ENCODE measurements at places on chromosomes 5 and 9. TPM values are rescaled to one million over a fixed set of nuclear protein-coding genes. Genes with fewer than 3 reads are reported as not detected.

SLC6A19 gene
- total RNA-seq = not detected

PCDHB8 gene
- 0.34 TPM for total RNA-seq

APBB3 gene
- total RNA-seq = 9.6 TPM

HDAC3 gene
- 39.7 TPM for total RNA-seq

KCNV2 gene
- total RNA-seq = not detected

CNTFR gene
- 1.1 TPM for total RNA-seq

C9 gene
- total RNA-seq = not detected

NTRK2 gene
- 1.5 TPM for total RNA-seq

COL5A1 gene
- 92.6 TPM for total RNA-seq

KIF24 gene
- total RNA-seq = 1.2 TPM

NPR3 gene
- 0.13 TPM for total RNA-seq

DNA sequence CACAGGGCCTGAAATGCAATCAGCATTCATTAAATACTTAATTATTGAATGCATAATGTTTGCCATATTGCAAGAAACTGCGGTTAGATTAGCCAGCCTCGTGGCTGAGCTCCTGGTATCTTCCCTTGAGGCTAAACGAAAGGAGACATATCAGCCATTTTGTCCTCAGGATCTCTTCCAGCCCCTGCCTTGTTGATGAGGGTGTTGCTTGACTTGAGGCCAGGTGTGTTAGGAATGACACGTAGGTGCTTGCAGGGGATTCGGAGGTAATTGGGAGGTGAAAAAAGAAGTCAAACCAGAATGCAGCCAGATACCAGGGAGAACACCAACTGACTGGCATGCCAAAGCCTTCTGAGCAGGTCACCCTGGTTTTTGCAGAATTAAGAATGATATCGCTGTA lies 12.5 kb downstream of the SH3RF2 start:
- DNase-seq = no peak

DNA sequence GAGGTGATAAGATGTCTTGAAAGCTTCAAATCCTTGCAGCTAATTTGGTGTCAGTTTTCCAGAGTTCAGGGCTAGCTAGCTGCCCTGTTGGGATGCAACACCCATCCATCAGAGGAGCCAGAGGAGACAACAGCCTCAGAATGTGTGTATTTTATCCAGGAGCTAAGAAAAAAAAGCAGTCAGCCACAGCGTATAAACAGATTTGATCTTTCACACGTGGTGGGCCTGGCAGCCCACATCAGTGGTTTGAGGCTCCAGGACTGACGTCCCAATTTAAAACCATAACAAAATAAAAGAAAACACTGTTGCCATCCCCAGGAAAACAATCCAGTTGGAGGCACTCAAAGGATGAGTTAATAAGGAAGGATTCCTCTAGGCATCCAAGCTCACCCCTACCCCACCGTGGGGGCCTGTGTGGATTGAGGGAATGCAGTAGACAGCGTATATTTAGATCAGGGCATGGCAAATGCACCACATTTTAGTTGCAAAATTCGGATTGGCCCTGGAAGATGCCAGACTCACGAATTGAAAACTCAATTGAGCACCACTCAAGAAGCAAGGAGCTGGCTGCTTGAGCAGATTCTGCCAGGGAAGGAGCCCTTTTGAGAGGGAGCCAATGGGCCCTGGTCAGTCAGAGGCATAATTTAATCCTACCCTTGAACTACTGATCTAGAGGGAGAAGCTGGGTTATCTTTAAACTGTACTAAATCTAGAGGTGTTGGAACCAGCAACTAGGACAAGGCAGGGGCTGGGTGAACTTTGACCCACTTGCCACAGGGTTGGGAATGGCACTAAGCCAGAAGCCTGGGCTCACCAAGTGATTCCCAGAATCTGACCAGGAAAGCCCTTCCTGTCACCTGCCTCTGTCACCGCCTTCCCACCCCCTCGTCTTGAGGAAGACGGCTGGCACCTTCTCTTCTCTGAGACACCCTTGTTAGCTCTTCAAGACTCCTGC lies 17.5 kb downstream of the ADRA1B start:
- DNase-seq = no peak

GRCh38 chr9:26310294-26310693 lies 582.3 kb downstream of the CAAP1 start:
- peak; percentile 62 for DNase-seq

GRCh38 chr9:133067813-133068212 lies 6.0 kb downstream of the CEL start:
- no peak for DNase-seq

DNA sequence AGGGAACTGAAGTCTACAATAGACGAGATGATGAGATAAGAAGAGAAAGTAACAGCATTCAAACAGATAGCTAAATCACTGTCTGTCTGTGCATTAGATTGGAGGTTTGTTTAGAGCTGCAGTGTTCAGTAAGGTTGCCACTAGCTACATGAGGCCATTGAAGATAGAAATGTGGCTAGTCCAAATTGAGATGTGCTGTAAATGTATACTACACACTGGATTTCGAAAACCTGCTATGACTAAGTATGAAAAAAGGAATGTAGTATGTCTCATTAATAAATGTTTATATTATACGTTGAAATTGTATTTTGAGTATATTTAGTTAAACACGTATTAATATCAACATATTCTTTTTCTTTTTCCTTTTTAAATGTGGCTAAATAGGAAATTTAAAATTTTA lies 142.1 kb downstream of the XRCC4 start:
- DNase-seq = no peak

DNA sequence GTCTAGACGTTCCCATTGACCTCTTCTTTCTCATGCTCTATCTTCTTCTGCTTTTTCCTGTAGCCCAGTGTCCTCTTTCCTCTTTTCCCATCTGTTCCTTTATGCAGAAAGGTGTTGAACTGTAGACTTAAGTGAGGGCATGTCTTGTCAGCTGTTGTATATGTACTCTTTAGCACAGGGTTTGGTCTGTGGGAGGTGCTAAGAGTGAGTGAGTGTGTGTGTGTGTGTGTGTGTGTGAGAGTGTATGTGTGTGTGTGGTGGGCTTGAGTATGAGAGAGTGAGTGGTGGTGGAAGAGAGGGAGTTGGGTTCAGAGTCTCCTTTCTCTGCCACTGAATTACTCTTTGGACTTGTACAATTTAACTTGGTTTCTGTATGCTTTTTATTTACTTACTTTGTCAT lies 10.3 kb upstream of the ROPN1L start:
- DNase-seq = no peak

DNA sequence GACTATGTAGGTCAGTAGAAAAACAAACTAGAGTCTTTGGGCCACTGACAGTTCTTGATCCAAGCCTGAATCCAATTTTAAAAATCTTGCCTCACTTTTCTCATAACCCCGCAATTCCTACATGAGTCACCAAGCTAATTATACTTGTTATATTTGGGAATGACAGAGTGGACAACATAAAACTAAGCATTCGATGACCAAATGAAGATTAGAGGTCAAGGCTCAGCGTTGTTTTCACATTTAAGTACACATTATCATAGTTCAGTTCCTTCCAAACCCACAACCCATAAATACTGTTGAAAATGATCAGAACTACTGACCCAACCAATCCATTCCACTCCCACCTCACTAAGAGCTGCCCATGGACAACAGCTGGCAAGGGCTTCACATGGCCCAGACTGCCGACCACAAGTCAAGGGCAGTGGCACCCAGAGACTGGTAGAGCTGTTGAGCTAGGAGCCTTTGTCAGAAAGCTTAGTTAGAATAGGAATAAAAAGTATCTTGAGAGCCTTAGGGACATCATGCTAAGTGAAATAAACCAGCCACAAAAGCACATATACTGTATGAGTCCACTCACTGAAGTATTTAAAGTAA lies 64.2 kb downstream of the MYO10 start:
- no peak for DNase-seq

GRCh38 chr5:136020001-136020382 lies 8.8 kb upstream of the TGFBI start:
- DNase-seq = no peak

GRCh38 chr9:14327036-14327435 lies 13.1 kb upstream of the NFIB start:
- no peak for DNase-seq

DNA sequence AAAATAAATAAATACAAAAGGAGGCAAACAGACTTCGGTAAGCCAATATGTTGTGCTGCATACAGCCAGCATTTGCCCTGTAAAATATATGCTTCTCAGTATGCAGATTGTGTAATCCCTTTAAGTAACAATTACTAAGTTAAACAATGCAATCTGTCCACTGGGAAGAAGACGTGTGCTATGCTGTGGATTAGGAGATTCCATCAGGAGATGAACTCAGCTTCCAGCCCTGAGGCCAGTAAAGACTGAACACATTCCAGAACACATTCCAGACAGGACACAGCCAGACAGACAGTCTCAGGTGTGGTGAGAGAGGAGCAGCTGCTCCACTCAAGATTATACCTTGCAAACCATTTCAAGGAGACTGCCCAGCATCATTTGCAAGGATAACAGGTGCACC lies 97.8 kb downstream of the MPDZ start:
- no peak for DNase-seq

DNA sequence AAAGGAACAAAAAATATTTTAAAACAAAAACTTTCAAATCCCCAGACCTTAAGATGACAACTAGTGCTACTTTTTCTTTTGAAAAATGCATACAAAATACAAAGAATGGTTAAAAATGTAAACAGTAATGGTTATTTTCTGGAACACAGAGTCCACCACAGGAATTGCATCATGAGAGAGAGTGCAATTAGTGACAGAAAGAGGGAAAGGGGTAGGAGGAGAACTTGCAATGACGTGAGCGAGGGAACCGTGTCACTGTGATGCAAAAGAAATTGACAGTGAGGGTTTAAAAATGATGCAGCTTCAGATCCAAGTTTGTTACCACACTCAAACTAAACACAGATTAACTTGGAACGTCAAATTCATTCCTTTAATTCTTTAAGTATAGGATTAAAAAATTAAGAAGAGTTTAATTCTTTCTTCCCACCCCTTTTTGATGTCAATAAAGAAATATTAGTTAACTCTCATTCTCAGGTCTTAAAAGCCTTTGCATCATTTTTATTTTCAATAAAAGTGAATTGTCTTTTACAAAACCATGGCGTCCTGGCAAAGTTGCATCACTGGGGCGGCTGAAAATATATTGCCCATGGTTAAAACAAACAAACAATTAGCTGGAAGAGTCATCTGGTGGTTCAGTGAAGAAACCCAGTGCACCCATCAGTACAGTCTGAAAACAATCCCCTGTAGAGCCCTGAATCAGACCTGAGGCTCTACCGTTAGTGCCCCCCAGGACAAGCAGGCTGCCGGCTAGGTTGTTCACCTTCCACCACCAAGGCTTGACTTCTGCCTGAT lies 39.5 kb downstream of the MACROH2A1 start:
- no peak for DNase-seq

DNA sequence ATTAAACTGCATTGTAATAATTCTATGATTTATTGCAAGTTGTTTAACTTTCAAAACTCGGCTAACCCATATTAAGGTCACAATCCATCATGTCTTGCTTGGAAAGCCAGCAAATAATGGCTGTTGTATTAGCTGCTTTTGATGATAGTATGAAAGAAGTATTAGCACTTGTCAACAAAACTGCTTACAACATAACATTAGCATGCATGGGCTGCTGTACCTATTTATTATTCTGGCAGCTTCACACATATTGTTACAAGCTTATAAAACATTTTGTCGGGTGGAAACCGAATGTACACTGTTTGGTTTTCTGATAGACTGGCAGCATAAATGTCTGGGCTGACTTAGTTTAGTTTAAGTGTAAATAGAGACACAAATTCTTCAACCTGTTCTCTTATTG lies 378.3 kb downstream of the KIAA0825 start:
- no peak for DNase-seq

DNA sequence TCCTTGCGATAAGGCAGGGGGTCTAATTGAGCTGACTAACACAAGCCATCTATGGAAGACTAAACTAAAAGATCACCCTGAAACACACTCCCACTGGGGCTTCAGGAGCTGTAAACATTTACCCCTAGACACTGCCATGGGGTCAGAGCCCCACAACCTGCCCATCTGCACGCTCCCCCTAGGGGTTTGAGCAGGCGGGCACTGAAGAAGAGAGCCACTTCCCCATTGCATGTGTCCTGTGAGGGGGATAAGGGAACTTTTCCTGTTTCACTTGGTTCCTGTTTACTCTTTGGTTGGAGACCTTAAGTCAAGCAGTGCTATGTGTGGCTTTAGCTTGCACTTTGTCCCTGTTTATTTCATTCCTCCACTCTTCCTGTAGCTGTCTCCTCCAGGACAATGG lies 1929.5 kb upstream of the CDH9 start:
- DNase-seq = no peak

GRCh38 chr9:28624771-28625170 lies 1051.5 kb upstream of the C9orf72 start:
- no peak for DNase-seq

GRCh38 chr5:136992796-136993489 lies 506.2 kb downstream of the SPOCK1 start:
- no peak for DNase-seq

DNA sequence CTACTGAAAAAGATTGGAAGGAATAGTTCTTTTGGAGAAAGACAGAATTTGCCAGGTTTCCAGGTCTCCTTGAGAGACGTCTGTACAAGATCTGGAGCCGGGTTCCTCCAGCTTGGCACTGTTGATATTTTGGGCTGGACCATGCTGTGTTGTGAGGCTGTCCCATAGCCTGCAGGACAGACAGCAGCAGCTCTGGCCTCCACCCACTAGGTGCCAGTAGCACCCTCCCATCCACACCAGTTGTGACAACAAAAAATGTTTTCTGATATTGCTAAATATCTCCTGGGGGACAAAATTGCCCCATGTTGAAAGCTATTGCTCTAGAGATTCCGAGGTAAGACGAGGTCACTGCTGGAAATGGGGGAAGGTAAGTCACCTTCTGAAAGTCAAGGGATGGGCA lies 287.7 kb upstream of the DAP start:
- DNase-seq = no peak

DNA sequence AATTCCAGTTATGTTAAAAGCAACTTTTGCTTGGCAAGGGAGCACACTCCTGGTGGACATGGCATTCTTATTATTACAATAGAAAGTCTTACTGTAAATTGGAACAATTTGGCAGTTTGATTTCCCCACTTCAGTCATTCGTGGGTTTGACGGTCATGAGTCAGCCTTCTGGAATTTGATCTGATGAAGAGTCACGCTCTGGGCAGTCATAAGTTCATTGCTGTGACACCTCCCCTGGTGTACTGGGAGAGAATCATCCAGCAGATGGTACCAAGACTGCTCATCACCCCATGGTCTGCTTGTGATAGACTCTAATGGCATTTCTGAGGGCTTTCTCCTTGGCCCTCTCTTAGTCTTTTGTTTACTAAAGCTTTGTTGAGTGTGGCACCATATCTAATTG lies 53.8 kb downstream of the GLRA1 start:
- DNase-seq = peak; percentile 5

DNA sequence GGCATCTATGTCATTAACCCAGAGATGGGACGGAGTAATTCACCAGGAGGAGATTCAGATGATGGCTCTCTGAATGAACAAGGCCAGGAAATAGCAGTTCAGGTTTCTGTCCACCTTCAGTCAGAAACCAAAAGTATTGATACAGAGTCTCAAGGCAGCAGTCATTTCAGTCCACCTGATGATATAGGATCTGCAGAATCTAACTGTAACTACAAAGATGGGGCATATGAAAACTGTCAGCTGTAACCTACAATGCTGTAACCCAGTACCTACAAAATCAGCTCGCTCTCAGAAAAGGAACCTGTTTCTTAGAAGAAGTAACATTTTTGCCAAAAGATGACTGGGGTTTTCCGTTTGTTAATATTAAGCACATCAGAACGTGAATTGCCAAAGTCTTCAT lies 14.7 kb downstream of the MFAP3 start:
- no peak for DNase-seq

All from kidney epithelial cell (primary cell).